ENCODE measurements at places on chromosomes 4 and X.

GRCh38 chr4:3026540-3026939 is 47.8 kb downstream of the HTT-AS start:
- no peak for DNase-seq

- DNase-seq = no peak
These were observed 3.7 kb downstream of the MTMR1 start for GRCh38 chrX:150696866-150697265.

GRCh38 chrX:150310417-150310816 is 52.7 kb upstream of the MAMLD1 start:
- no peak for DNase-seq

GRCh38 chrX:69203638-69204037 is 38.4 kb upstream of the PJA1 start:
- no peak for DNase-seq

DNA sequence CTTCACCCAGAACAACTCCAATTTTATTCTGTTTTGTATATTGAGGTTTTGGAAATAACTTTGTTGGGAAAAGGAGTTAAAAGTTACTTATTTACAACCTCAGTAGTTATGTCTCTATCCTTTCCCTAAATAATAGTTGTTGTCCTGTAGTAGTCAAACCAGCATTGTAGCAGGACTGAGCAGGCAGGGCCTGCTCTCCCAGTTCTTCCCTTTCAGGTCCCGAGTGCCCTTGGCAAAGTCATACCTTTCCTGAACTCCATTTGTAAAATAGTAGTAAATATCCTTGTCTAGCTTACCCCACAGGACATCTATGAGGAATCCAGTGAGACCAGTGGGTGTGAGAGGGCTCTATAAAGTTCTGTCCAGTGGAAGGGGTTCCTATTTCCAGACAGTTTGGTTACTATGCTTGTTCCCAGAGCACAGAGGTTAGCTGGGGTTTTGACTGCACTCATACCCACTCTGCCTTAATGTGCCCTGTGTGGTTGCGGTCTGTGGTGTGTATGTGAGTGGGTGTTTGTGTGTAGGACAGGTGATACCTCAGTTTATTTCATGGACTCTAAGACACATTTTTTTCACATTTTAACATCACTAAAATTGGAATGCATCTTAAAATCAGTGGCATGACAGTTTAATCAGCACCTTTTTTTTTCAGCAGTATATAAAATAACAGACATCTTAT is 136.3 kb downstream of the AMMECR1 start:
- no peak for DNase-seq

DNA sequence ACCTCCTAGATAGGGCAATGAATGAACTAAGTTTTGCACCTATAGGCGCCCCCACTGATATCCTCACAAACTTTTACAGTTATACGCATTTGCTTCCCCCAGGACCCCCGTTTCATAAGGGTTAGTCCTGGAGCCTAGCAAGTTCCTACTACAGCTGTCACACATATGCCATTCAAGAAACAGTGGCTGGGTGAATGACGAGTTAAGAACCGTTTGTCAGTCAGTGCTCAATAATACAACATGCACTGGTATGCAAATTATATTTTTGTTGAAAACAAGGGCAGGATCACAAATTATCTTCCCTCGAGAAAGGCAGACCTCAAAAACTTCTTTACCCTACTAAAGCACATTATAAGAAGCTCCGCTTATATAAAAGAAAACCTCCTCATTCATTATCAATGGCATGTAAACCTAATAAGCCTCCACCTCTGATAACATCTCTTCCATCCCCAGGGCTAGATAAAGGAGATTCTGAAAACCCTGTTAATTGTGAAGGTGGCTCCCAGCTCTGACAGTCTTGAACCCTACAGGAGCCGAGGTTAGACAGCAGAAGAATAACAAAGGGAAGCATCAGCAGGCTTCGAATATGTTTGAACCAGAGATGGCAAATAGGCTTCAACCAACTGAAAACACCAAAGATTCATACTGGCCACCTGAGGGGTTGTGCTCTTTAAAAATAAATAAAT is 40.3 kb downstream of the AFAP1 start:
- no peak for DNase-seq

Measured in stimulated activated CD8-positive, alpha-beta memory T cell treated with anti-CD3 and anti-CD28 coated beads, Interleukin-4, amount 100 ng/mL, for 1 hour (primary cell).